ENCODE measurements at places on chromosomes 13 and 19.

- no peak for DNase-seq
Measured at GRCh38 chr19:39299404-39299803, 3.2 kb downstream of the IFNL1 start.

GRCh38 chr13:43319617-43320444 is 296.4 kb downstream of the DNAJC15 start:
- no peak for DNase-seq

DNA sequence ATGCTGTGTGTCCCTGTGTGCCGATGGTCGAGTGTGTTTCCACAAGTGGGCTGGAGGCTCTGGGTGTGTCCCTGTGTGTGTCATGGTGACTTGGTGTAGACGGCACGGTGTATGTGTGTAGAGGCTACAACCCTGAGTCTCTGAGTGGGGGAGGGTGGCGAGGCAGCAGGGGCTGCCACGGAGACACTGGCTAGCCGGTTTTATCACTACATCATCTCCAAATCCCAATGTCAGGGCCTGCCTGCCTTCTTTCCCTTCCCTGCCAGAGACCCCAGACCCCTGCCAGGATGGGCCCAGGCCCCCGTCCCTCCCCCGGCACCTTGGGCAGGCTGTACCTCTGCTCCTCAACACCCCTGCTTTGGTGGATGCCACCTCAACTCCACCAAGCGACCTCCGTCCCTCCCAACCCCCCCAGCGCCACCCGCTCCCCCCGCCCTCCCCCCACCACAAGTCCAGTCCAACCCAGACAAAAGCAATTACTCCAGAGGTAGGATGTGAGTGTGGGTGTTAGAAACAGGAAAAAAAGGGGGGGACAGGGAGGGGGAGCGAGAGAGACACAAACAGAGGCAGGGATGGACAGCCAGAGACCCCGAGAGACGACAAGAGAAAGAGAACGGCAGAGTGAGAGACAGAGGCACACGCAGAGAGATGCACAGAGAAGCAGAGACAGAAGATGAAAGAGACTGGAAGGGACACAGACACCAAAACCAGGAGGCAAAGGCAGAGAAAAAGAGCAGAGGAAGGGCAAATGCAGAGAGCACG is 21.6 kb upstream of the POU2F2 start:
- DNase-seq: no peak

DNA sequence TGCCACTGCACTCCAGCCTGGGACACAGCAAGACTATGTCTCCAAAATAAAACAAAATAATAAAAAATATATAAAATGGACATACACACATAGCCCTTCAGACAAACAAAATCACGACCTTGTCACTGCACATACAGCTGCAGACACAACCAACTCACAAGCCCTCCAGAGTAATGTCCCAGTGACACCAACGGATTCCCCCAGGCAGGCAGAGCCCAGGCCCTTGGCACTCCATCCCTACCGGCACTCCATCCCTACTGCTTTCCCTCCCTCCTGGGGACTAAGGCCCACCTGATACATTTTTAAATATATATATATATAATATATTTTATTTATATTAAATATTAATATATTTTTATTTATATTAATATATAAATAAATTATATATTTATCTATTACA is 18.5 kb downstream of the ZNF101 start:
- DNase-seq: no peak

GRCh38 chr19:18480006-18480691 is 41.7 kb downstream of the ELL start:
- peak; percentile 40 for DNase-seq

- DNase-seq: no peak
Measured at GRCh38 chr19:50482271-50482855, 5.7 kb upstream of the GARIN5A start.

DNA sequence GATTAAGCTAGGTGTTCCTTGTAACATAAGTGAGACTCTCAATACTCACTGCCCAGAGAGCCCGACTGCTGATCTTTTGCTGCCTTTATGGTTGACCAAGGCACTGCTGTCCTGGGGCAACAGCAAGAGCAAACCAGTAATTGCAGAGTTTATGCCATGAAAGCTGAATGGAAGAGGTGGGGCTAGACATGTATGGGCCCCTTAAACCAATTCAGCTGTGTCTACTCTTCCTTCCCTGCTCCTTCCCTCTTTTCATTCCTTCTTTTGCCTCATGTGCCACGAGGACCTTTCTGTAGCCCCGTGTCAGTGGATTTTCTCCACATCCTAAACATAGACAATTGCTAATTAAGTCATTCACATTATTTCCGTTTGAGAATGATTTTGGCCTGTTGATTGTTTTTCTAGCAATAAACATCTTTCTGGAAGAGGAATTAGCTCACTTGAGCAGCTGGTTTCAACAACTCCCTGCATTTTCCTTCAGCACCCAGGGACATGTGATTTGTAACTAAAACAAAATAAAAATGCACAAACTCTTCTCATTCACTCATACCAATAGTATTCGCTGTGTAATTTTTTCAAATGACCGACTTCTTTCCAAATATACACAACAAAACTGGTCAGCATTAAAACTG is 40.5 kb downstream of the RAP2A start:
- DNase-seq: no peak

DNA sequence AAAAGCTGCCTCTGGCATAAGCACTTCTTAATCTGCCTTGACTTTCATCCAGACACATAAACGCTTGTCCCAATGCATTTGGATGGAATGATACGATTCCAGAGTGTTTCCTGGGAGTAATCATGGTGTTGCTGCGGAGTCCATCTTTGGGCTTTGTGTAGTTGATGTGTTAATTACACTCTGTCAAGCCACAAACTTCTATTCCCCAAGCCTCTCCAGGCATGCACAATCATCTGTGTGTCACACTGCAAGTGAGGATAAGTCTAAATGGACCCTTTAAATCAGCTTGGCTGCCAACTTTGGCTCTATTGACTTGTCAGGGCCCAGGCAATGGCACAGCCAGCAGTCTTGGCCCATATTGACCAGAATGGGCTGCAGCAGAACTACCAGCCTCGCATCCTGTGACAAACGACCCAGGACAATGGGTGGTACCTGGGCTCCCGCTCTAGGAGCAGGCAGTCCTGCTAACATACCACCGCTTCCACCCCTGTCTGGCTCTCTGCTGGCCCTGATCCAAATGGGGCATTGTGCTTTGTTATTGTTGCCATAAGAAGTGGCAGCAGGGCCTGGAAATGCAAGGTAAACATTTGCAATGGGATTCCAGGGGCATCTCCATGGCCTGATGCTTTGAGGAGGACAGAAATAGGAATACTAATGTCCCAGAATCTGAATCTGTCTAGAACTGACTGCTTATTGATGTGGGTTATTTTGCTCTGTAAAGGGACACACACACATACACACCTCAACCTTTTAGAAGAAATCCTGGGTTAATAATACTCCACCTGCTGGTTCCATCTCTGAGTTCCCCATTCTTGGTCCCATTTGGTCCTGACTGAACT is 127.2 kb downstream of the DNAJC15 start:
- no peak for DNase-seq

DNA sequence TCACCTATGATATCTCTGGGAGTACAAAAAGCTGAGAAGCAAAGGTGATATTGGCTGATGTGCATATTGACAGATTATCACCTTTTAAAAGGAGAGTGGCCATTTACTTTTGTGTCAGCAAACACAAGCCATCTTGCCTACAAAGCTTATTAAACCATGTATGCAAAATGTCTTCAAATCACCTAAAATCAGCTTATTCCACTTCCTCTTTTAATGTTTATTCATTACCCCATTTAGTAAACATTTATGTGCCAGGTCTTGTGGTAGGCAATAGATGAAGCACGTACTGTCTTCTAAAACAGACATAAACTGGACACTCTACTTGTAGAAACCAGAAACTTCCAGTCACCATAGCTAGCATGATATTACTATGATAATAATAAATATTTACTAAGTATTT is 354.6 kb downstream of the RBM26 start:
- no peak for DNase-seq

- no peak for DNase-seq
Measured at GRCh38 chr19:44807162-44807561, 1.7 kb upstream of the BCAM start.

- DNase-seq: no peak
Measured at GRCh38 chr13:57633950-57634838, 2.6 kb downstream of the PCDH17 start.

- no peak for DNase-seq
Measured at GRCh38 chr19:13827656-13828055, 32.4 kb downstream of the ZSWIM4 start.

DNA sequence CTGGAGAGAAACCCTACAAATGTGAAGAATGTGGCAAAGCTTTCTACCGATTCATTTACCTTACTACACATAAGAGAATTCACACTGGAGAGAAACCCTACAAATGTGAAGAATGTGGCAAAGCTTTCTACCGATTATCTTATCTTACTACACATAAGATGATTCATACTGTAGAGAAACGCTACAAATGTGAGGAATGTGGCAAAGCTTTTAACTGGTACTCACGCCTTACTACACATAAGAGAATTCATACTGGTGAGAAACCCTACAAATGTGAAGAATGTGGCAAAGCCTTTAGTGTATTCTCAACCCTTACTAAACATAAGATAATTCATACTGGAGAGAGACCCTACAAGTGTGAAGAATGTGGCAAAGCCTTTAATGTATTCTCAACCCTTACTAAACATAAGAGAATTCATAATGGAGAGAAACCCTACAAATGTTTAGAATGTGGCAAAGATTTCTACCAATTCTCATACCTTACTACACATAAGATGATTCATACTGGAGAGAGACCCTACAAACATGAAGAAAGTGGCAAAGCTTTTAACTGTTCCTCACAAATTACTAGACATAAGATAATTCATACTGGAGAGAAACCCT is 12.9 kb upstream of the ZNF493 start:
- DNase-seq: no peak

GRCh38 chr13:113267642-113268405 is 29.2 kb upstream of the LAMP1 start:
- no peak for DNase-seq

- DNase-seq: no peak
Measured at GRCh38 chr13:90187478-90188350, 1159.8 kb upstream of the MIR17HG start.

DNA sequence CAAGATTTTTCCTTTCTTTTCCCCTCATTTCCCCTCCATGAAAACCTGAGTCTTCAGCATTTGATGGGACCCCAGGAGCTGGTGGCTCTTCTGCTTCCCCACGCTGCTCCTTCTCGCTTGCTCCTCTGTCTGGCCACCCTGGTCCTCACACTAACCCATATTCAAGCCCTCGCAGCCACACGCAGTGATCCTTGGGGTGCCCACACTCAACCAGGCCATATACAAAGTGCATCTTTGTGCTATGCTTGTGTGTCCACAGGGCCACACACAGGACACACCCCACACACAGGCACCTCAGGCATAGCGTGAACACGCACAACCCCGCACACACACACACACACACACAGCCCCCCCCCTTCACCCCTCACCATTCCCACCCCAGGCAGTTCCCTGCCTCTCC is 132.1 kb downstream of the URI1 start:
- no peak for DNase-seq

GRCh38 chr13:30624630-30625029 is 6.9 kb downstream of the USPL1 start:
- DNase-seq: no peak

- no peak for DNase-seq
Measured at GRCh38 chr13:112744168-112745021, 54.6 kb downstream of the ATP11A start.

DNA sequence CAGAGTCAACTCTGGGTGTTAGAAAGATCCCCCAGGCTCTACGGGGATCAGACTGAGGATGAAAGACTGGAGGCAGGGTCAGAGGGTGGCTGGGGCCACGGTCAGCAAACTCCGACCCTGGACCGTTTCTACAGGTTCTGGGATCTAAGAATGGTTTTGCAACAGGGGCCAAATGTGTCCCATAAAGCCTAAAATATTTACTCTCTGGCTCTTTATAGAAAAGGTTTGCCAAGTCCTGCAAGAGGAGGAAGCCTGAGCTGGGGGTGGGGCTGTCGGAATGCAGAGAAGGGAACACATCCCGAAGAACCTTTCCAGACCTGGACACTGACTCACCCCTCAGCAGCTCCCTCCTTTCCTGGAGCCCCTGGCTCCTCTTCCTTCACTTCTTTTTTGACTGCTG is 20.7 kb downstream of the LIG1 start:
- no peak for DNase-seq

DNA sequence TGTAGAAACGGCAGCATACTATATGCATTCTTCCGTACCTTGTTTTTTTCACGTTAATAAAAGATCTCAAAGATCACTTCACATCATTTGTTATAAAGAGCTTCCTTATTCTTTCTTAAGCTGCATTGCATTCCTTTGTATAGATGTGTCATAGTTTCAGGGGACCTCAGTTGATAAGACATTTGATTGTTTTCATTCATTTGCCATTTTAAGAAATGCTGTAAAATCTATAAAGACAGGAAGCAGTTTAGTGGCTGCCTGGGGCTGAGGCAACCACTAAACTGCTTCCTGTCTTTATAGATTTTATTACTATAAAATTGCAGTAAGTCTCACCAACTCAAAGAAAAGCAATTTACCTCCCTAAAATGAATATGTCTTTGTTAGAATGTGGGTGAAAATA is 59.4 kb downstream of the ZDHHC20 start:
- no peak for DNase-seq

DNA sequence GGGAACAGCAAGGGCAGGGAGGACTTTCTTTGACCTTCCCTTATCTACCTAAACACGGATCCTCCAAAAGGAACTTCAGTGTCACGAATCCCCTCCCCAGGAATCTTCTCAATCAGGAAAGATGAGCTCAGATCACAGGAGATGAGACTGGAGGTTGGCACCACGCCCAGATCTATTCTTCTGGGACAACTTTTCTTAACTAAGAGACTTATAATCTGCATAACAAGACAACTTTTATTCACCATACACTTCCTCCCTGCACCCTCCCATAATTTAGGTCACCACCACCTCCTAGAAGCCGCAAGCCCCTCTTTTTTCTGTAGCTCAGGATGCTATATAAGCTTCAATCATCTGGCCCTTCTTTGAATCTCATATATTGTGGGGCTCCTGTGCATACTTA is 19.2 kb upstream of the AKT2 start:
- no peak for DNase-seq

- no peak for DNase-seq
Measured at GRCh38 chr13:114151565-114152284, 19.3 kb upstream of the RASA3 start.

- DNase-seq: no peak
Measured at GRCh38 chr13:112761701-112762689, 72.2 kb downstream of the ATP11A start.

DNA sequence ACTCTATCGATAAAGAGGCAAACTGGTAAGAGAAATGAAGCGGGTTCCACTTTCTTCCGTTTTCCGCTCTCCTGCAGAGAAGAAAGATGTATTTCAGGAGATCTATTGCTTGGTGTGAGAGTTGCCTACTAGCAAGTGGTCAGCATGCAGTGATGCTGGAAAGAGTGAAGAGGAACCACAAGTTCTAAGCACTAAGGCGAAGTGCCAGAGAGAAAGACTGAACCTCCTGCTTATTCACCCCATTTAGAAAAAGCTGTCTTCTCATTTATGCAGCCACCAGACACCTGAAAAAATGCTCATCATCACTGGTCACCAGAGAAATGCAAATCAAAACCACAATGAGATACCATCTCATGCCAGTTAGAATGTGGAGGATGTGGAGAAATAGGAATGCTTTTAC is 78.7 kb upstream of the GPC6 start:
- DNase-seq: no peak

Measured in thoracic aorta (tissue), 2 donors.